ENCODE measurements at places on chromosomes 16 and 17. TPM values are rescaled to one million over a fixed set of nuclear protein-coding genes. Genes with fewer than 3 reads are reported as not detected.

- no peak for DNase-seq
Observed at GRCh38 chr17:21397341-21398190, 21.4 kb downstream of the KCNJ12 start.

GRCh38 chr16:8595783-8596182 lies 5.5 kb upstream of the TMEM114 start:
- DNase-seq: no peak

- no peak for DNase-seq
Observed at GRCh38 chr17:30401097-30401496, 22.4 kb downstream of the CPD start.

- DNase-seq: no peak
Observed at GRCh38 chr17:9825641-9826150, at the start of gene GLP2R. GLP2R (plus strand) TSS chr17:9825924; CDS start chr17:9826064, 140 bp downstream.

DNA sequence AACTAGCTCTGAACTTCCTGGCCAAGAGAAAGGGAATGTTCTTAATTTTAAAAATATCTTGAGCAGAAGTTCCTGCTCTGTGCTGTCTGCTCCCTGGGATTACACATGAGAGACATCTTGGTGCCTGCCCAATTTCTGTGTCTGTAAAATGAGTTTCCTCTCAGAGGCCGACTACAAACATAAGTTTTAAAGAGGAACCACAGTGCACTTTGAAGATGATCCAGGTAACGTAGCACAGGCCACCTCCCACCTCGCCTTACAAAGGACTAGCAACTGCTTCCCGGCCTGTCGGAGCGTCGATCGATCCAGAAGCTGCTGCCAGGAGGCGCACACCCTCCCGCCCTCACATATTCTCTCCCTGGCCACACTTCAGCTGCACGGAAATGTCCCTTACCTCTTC lies 55.0 kb upstream of the ATP2A3 start:
- no peak for DNase-seq

DNA sequence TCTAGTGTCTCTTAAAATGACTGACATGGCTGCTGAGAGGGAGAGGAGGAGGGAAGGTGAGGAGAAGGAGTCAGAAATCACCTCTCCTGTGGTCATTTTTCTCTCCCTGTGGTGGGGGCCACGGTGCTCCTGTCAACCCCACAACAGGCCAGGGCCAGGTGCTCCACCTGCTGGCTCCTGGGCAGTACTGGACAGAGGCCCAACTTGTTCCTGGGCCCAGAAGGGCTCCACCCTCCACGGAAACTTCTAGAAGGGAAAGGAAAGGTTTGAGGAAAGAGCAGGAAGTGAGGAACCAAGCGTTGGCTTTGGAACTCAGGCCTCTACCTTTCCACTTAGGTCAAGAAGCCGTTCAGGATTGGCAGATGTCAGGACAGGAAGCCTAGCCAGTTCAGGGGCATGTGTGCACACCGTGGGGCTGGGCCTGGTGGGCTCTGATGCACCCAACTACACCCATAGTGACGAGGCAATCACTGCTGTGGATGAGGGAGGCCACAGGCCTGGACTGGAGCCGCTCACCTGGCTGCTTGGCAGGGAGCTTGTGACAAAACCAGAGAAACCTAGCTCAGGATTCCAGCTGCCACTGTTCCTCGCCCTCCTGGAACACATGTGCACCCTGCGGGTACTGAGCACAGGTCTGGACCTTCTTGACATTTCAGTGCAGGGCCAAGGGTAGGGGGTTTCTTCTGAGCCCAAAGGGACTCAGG lies 36.1 kb downstream of the WNT3 start:
- no peak for DNase-seq

GRCh38 chr17:67679721-67680120 lies 38.0 kb upstream of the NOL11 start:
- DNase-seq: no peak

- no peak for DNase-seq
Observed at GRCh38 chr17:68470961-68471360, 13.7 kb upstream of the WIPI1 start.

- DNase-seq: no peak
Observed at GRCh38 chr17:40647624-40648383, at the start of gene SMARCE1. SMARCE1 (minus strand) TSS chr17:40647818; CDS start chr17:40645802, 2,016 bp downstream.

GRCh38 chr17:32914181-32914580 lies 13.8 kb upstream of the TMEM98 start:
- no peak for DNase-seq

GRCh38 chr17:9968881-9969280 lies 63.8 kb upstream of the RCVRN start:
- no peak for DNase-seq

DNA sequence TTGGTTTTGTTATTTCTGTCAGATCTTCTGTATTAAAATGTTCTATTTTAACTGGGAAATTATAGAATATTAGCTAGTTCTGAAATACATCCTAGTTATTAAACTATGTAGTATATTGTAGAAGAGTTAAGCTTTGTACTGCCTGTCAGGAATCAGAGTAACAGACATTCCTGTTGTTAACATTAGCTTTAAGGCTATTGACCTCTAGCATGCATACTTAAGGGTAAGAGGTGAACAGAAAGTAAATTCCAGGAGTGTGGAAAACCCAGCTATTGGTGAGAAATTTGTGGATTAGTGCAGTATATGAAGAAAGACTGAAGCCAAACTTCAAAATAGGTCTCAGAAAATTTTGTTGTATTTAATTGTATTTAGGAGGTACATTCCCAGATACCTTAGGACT lies 111.3 kb downstream of the CHD9 start:
- DNase-seq: no peak

GRCh38 chr17:3501344-3501743 lies 25.5 kb downstream of the ASPA start:
- no peak for DNase-seq

GRCh38 chr16:29992344-29992967 lies 3.0 kb downstream of the HIRIP3 start:
- DNase-seq: no peak

DNA sequence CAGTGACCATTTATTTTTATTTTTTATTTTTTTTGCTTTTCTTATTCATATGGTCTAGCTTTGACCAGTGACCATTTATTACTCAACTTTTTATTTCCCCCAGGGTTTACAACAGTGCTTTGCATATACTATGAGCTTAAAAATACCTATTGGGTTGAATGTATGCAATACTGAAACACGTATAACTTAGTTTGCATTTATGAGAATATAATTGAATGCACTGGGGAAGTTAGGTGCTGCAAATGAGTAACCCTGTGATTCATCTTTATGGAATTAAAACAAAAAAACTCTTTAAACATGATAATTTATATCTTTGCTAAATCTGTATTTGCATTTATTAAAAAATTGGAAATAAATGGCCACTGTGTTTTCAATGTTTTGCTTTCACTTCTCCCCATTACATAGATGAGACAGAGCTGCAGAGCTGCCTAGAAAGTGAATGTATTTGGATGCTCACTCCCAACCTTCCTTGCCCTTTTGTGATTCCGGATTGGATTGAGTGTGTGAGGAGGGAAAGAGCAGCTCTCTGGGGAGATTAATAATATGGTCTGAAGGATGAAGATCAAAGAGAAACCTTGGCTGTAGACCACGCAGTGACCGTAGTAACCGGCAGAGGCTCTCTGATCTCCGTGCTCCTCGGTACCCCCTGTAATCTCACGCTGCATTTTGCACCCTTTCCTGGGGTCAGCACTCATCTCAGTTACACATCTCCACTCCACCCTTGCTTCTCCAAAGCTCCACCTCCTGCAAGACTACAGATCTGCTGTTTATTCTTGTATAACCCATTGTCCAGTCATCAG lies 14.3 kb downstream of the TMEM100 start:
- DNase-seq: no peak

DNA sequence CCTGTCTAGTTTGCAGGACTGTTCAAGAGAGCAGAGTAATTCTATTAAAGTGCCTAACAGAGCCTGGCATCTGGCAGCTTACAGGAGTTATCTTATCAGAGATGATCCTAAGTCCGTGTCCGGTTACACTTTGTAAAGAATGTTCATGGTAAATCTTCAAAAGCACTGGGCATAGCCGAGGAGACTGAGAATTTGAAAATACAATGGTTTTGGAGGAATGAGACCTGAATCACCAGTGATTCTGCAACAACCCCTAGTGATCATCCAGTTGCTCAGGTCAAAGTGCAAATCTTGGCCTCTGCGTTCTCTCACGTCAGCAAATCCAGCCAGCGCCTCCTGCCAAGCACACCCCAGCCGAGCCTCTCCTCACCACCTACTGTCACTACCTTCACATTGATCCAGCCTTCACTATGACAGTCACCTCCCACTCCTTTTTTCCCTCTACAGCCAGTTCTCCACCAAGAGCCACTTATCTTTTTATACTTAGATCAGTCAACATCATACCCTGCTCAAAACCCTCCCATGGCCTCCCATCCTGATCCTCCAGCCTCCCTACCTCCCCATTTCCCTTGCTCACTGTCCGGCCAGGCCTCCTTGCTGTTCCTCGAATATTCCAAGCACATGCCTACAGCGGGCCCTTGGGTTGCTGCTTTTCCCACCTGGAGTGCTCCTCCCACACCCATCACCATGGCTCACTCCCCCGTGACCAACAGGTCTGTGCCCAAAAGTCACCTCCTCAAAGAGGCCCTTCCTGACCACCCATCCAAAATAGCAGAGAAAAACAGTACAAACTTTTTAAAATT lies 57.4 kb upstream of the ERN1 start:
- no peak for DNase-seq

VMP1 gene
- 476 TPM for total RNA-seq

VEZF1 gene
- total RNA-seq: 50.6 TPM

PRR35 gene
- not detected for total RNA-seq

ABCA6 gene
- total RNA-seq: 50.2 TPM

NXPH3 gene
- total RNA-seq: 6.5 TPM

MIEN1 gene
- total RNA-seq: 33.9 TPM

KRT33B gene
- total RNA-seq: not detected

AATK gene
- total RNA-seq: 6.0 TPM

KRT36 gene
- total RNA-seq: not detected

SNX20 gene
- total RNA-seq: 3.7 TPM

Data from omental fat pad (tissue), 4 donors.